Cardiac septum (tissue), 1 donor: ENCODE measurements at places on chromosomes 2 and 18. TPM values are rescaled to one million over a fixed set of nuclear protein-coding genes. Genes with fewer than 3 reads are reported as not detected.

The POMC gene
- 3.1 TPM for total RNA-seq

The DYNC1I2 gene
- 75.8 TPM for total RNA-seq

The PLB1 gene
- total RNA-seq = 2.0 TPM

The RAD51AP2 gene
- 0.43 TPM for total RNA-seq

GRCh38 chr2:102396012-102396411 lies 26.9 kb upstream of the IL18RAP start:
- DNase-seq = no peak

GRCh38 chr18:21141668-21142422 lies 30.2 kb upstream of the ROCK1 start:
- no peak for DNase-seq

DNA sequence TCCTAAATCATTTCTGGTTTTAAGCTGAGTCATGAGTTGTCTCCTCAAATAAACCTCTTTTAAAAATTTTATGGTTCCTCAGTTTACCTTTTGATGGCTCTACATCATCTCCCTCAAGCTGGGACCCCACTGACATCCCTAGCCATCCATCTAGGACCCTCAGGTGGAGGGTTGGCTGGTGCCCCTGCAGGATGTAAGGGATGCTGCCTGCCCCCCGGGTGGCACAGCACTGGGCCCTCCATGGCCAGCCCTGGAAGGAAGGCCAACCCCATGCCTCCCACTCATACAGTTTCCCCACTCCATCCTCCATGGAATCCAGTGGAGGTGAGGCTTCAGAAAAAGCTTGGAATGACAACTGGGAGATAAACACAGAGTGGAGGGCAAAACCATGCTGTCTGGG lies 17.2 kb upstream of the GPC1 start:
- DNase-seq = no peak

DNA sequence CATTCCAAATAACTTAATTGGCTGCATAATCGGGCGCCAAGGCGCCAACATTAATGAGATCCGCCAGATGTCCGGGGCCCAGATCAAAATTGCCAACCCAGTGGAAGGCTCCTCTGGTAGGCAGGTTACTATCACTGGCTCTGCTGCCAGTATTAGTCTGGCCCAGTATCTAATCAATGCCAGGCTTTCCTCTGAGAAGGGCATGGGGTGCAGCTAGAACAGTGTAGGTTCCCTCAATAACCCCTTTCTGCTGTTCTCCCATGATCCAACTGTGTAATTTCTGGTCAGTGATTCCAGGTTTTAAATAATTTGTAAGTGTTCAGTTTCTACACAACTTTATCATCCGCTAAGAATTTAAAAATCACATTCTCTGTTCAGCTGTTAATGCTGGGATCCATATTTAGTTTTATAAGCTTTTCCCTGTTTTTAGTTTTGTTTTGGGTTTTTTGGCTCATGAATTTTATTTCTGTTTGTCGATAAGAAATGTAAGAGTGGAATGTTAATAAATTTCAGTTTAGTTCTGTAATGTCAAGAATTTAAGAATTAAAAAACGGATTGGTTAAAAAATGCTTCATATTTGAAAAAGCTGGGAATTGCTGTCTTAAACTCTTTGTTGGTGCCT lies 1.4 kb downstream of the PCBP1 start:
- no peak for DNase-seq

DNA sequence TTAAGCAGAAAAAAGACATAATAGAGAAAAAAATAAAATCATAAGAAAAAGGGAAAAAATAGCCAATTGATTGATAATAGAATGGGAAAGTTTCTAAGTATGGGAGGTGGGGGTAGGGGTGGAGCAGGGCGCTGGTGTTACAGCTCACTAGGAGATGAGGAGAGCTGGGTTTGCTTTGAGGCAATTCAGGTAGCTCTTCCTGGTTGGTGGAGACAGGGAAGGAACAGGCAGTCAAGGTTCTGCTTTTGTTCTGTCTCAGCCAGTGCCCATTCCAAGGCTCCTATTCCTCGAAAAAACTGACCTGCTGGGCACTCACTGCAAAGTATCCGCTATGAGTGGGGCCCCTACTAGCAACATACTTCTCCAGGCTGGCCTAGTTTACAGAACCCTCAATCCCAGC lies 1.7 kb upstream of the CNNM4 start:
- no peak for DNase-seq
